Midbrain (tissue), 1 donor: ENCODE measurements at places on chromosomes 2 and 18.

DNA sequence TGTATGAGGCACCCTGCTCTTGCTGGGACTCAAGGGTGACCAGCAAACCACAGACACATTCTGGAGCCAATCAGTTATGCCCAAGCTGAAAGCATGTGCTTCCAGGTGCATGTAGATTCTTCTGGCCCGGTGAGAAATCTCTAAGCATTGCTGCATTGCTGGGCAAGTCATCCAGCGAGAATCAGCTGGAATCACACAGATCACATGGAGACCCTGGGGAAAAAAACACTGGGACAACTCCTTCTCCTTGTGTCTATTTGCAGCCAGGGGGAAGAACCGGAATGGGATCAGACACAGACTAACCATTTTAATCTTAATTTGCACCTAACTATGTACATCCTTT is 119.7 kb upstream of the KLF7 start:
- DNase-seq: no peak

GRCh38 chr2:7841751-7842150 is 840.1 kb upstream of the ID2 start:
- no peak for DNase-seq

DNA sequence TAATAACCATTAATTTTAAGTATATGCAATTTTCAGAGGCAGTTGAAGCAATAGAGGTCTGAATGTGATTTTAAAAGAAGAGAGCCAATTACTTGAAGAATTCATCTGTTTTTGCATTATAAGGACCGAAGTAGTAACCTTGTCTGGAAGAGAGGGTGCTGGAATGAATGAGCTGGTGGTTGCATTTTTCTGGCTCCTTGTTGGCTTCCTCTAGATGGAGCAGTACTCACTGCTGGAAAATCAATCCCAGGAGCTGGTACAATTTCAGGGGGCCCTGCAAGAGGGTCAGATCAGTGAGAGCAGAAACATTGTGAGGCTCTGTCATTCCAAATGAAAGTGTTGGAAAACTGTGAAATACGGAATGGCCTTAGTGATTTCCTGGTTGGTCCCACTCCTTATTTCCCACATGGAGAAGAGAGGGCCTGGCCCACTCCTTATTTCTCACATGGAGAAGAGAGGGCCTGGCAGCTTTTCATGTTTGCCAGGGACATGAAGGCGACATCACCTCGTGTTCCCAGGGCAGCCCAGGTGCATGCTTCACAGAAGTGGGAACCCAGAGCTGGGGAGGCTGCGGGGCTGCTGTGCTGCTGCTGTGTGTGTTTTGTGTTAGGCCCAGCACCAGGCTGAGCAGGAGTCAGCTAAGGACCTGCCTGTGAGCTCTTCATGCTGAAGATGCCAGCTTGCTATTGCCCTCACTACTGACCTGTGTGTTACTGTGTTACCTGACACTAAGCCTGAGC is 197.4 kb downstream of the SNTG2 start:
- no peak for DNase-seq

DNA sequence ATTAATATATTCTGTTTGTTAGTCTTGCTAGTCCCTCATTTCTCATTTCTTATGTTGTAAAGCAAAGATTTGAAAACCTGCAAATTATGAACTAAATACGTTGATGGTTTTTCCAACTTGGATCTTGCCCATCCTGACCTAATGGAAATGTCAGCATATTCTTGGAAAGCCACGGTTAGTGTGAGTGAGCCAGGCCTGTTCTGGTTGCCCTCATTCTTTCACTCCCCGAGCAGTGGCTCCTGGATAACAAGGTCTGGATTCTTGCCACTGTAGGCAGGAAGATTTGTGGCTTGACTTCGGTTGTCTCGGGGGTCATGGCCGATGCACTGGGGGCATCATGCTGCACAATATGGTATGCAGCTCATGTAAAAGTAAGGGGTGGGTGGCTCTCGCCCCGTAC is 359.1 kb downstream of the MEIS1 start:
- DNase-seq: no peak

- DNase-seq: no peak
Observed at GRCh38 chr18:13309031-13309747, 90.6 kb downstream of the LDLRAD4 start.

DNA sequence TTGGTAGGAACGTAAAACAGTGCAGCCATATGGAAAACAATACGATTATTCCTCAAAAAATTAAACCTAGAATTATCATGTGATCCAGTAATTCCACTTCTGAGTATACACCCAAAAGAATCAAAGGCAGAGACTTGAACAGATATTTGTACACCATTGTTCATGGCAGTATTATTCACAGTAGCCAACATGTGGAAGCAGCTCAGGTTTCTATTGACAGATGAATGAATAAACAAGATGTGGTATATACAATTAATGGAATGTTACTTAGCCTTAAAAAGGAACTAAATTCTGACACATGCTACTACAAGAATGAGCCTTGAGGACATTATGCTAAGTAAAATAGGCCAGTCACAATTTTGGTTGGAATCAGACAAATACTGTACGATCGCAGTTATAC is 14.2 kb upstream of the RTTN start:
- DNase-seq: no peak

- no peak for DNase-seq
Observed at GRCh38 chr2:148704247-148704646, 59.7 kb downstream of the EPC2 start.

- DNase-seq: no peak
Observed at GRCh38 chr2:168155046-168155445, 92.3 kb downstream of the STK39 start.

DNA sequence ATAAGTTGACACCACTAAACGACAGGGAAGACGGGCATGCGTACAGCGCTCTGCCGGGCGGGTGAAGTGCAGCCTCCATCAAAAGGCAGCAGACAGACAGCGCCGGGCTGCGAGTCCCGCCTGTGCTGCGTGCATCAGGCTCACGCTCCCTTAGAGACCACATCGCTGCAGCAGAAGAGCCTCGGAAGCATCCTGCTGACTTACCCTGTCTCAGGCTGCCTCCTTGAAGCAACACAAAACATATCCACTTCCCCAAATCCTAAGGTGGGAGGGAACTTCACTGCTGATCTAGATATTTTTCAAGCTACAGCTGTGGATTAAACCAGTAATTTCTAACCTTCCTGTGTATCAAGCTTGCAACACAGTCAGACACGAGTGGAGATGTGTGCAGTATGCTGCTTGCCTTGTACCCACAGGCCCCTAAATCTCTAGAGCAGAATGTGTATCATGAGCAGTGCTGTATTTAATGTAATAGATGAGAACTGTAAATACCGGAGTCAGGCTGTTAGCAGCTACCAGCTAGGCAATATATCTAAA is 6.4 kb downstream of the MYT1L start:
- DNase-seq: no peak

DNA sequence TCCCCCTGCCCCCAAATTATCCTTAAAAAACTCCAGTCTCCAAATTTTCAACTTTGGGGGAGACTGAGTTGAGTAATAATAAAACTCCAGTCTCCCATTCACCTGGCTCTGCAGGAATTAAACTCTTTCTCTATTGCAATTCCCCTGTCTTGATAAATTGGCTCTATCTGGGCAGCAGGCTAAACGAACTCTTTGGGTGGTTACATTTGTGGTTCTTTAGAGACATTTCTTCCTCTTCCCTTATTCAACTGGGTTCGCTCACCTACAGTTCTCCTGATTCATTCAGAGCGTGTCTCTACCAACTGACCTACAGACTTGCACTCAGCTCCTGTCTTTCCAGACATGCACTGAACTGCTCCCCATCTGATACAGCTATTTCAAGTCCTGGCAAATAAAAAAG is 17.1 kb upstream of the SOCS6 start:
- DNase-seq: no peak

- DNase-seq: no peak
Observed at GRCh38 chr2:15776629-15776919, 163.8 kb upstream of the MYCN start.

DNA sequence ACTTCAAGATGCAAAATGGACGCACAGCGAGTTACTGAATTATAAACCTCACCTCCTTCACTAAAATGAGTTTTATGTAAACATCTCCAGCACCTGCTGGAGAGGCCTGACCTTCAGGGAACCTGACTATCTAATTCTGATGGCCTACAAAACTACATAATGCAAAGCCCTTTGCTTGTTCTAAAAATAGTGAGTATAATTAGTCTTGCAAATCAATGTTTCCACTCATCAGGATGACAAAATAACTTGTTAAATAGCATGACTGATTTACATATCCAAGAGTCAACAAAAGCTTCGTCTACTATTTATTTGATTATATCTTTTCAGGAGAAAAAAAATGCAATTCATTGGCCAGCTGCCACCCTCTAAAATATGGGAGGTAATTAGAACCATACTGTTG is 326.3 kb upstream of the MC4R start:
- DNase-seq: no peak

- DNase-seq: no peak
Observed at GRCh38 chr18:36396190-36396589, 98.7 kb downstream of the FHOD3 start.

- DNase-seq: peak; percentile 90
Observed at GRCh38 chr2:165469417-165469816, at the start of gene CSRNP3. Gene CSRNP3, plus strand, starts transcription at chr2:165469698. Its CDS starts 125,368 bp downstream, at chr2:165595066.

DNA sequence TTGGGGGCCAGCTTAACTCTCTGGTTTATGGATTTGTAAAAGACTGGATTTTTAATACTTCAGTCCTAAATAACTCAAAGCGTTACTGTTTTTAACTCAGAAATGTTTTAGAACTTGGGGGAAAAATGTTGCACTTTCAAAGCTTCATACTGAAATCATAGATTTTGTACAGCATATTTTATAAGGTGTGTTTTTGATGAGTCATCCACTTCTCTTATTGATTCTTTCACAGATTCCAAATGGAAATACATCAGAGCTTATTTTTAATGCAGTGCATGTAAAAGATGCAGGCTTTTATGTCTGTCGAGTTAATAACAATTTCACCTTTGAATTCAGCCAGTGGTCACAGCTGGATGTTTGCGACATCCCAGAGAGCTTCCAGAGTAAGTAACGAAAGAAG is 28.9 kb downstream of the MALT1 start:
- no peak for DNase-seq

DNA sequence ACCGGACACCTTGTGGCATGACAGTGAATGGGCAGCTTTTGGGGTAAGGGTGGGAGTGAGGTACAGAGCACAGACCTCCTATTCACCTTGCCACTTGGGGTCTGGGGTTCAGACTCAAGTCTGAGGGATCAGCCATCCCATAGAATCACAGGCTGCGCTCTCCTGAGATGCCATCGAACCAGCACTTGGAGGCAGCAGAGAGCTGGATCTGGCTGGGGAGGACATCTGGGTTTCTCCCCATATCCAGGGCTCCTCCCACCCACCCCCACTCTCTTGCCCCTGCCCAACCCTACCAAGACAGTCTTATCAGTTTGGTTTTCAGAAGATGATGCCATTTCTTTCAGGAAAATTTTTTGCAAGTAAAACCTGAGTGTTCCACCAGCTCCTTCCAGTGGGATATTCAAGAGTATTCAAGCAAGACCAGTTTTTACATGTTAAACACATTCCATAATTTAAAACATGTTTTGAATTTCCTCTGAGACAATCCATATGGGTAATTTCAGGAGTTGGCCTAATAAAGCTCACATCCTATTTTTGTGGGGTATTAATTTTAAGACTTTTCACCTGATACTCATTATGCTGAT is 29.2 kb upstream of the TEX44 start:
- DNase-seq: peak; percentile 79

DNA sequence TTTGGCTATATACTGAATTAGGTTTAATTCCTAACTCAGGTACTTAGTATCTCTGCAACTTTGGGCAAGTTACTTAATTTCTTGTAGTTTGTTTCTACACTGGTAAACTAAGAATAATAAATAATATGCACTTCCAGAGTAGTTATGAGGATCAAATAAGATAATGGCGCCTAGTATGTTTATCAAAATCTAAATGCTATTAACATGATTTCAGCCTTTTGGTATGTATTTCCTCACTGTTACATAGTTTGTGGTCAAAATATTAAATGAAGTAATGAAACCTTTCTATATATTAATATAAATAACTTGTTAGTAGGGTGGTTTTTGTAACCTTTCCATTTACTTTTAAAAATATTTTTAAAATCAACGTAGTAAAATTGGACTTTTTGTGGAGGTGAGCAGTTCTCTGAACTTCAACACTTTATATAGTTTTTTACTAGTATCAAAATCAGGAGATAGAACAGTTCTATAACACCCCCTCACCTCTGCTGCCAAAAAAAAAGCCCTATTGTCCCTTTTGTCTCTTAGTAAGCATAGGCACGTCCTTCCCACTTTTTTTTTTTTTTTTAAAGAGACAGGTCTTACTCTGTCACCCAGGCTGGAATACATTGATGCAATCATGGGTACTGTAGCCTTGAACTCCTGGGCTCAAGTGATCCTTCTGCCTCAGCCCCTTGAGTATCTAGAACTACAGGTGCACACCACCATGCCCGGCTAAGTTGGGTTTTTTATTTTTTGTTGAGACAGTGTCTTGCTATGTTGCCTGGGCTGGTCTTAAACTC is 44.8 kb downstream of the RAB3GAP1 start:
- no peak for DNase-seq

- DNase-seq: no peak
Observed at GRCh38 chr18:74994502-74995418, 214.2 kb downstream of the PTGR3 start.

DNA sequence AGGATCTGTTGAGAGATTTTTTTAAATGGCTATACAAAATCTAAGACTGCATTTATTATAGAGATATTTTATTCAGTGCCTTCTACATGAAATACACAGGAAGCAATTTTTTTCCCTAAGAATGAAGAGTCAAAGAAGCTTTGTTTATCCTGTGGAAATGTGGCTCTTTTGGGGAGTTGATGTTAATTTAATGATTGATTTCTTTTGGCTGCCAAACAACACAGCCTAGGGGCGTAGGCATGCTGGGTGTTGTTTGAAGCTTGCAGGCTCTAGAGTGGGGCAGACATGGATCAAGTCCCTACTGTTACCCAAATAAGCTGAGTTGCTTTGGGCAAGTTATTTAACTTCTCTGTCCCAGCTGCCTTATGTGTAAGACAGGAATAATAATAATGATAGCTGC is 21.1 kb upstream of the PLEK start:
- DNase-seq: no peak

DNA sequence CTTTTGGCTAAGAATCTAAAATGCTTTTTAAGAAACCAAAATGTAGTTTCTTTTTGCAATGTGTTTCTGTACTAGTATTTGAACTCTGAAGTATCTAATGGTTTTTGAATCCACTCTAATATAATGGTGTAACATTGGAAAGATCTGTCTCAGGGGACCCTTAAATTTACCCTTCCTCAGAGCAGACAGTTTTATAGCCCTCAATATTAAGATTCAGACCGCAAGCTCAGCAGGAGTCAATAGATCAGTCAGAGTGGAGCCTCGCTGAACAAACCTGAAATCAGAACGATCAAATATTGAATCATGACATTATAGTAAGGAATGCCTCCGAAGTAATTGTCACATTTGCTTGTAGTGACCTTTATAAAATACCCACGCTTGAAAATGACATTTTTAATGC is 18.3 kb downstream of the SGPP2 start:
- DNase-seq: no peak

- DNase-seq: no peak
Observed at GRCh38 chr2:178295115-178295514, 100.8 kb downstream of the OSBPL6 start.

GRCh38 chr18:56723068-56723467 is 71.9 kb downstream of the WDR7 start:
- DNase-seq: no peak
